ENCODE measurements at places on chromosomes 3 and 15.
A peak's percentile ranks its signal among the peaks of the same experiment; 100 is the strongest.

GRCh38 chr3:151962352-151962751 lies 88.9 kb downstream of the SUCNR1 start:
- DNase-seq = peak; percentile 31

DNA sequence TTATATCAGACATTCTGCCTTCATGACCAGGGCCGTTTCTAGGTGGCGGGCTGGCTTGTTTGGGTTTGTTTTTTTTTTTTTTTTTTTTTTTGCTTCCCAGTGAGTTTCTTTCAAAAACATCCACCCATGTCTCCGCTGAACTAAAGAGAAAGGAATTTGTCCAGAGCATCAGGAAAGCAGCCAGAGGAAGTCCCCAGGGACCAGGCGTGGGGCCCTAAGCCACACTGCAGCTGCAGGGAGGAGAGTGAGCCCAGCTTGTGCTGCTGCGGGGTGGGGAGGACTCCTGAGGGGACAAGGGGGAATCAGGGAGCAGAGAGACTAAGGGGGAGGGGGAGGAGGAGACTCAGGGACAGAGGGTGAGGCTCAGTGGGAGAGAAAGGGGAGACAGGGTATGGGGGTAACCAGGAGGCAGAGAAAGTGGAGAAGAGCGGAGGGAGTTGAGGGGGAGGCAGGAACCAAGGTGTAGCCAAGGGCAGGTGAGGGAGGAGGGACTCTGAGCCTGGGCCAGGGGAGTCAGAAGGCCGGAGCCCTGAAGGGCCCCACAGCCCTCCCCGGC lies 49.5 kb downstream of the CYP11A1 start:
- DNase-seq = peak; percentile 88

DNA sequence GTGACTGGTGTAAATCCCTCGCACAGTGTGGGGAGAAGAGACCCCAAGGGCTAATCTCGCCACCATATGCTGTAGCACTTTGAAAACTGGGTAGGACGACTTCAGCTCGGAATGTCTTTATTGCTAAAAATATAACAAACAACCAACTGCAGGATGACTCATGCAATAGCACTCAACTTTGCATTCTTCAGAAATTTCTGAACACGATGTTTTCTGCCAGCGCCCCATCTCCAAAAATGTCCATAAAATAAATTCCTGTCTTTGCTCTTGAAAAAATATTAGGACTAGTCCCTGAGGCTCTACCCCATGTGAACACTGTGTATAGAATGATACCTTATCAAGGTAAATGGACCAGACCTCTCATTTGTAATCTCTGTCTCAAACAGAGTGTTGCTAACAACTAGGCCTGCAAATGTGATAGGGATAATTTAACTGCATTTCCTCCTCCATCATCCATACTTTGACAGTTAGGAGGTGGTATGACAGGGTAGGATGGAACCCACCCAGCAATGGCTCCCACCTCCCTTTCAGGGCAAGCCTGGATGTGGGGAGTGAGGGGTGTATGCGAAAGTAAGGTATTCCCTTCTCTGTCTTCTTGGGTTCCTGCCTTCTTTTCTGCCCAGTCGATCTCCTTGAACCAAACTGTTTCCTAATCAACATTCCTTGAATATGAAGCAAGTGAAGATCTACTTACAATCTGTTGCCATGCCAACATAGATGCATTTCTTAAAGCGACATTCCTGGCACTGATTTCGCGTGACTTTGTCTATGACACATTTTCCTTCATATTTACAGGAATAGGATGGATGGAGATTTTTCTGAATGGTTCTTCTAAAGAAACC lies 201.1 kb downstream of the NR1D2 start:
- DNase-seq = peak; percentile 90

DNA sequence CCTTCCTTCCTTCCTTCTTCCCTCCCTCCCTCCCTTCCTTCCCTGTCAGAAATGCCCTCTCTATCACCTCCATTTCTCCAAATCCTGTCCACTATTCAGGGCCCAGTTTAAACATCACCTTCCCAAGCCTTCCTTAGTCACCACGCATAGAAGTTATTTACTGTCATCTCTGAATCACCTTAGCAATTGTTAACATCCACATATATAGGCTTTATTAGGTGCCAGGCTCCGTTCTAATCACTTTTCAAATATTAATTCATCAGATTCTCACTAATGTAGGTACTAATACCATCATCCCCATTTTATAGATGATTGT lies 1.1 kb upstream of the MAGEF1 start:
- no peak for DNase-seq

GRCh38 chr3:50447290-50447840 lies 56.1 kb downstream of the CACNA2D2 start:
- DNase-seq = no peak

DNA sequence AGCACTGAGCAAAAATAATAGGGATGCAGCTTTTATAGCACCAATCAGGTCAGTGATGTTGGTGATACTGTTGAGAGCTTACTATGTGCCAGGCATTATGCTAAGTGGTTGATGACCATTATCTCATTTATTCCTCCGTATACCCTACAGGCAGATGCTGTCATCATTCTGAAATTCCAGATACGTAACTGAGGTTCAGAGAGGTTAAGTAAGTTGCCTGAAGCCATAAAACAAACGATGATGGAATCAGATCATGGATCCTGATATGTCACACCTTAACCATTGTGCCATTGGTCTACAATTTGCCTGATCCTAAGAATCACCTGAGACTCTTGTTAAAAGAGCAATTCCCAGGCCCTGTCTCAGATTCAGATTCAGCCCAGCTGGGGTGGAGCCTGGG lies 49.5 kb downstream of the ST6GAL1 start:
- DNase-seq = no peak

DNA sequence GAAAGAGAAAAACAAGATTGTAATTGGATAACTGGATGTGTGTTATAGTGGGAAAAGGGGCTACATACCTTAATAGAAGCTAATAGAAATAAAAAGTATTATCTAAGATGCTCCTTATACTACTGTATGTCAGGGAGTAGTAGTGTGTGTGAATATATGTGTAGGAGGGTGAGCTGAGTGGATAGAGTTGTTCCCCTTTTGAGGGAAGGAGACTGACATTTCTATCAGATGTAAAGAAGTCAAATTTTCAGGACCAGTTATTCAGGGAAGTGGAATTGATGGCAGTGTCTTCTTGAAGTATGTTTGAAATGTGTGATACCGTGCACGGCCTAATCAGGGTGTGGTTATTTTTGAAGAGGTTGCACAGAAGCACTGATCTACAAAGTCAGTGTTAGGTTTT lies 49.1 kb downstream of the PCOLCE2 start:
- no peak for DNase-seq

- DNase-seq = peak; percentile 63
These were observed 198.0 kb upstream of the PFN2 start for GRCh38 chr3:150168698-150169097.

- DNase-seq = peak; percentile 45
These were observed 38.6 kb downstream of the EPHA3 start for GRCh38 chr3:89145995-89146394.

GRCh38 chr15:66580643-66581042 lies 14.8 kb upstream of the LCTL start:
- peak; percentile 42 for DNase-seq

DNA sequence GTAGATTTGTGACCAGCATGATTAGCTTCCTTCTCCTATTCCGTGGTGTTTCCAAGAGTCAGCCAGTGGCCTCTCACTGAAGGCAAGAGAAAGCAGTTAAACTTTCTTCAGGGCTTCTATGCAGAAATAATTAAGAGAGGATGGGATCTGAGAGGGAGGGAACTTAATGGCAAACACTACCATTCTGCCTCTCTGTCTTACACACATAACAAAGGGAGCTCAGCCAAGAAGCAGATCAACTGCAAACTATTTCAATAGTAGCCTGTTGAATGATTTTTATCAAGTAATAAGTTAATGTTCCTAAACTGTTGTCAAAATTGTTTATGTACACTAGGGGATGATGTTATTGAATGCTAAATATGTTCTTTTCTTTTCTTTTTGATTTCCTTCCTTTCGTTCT lies 11.8 kb downstream of the OXSR1 start:
- DNase-seq = no peak

- DNase-seq = peak; percentile 93
These were observed at the start of gene C3orf38 for GRCh38 chr3:88149509-88150362. C3orf38 (plus strand) TSS chr3:88149959; CDS start chr3:88150053, 94 bp downstream.

GRCh38 chr3:17742880-17743657 lies 638 bp upstream of the TBC1D5 start:
- DNase-seq = no peak

DNA sequence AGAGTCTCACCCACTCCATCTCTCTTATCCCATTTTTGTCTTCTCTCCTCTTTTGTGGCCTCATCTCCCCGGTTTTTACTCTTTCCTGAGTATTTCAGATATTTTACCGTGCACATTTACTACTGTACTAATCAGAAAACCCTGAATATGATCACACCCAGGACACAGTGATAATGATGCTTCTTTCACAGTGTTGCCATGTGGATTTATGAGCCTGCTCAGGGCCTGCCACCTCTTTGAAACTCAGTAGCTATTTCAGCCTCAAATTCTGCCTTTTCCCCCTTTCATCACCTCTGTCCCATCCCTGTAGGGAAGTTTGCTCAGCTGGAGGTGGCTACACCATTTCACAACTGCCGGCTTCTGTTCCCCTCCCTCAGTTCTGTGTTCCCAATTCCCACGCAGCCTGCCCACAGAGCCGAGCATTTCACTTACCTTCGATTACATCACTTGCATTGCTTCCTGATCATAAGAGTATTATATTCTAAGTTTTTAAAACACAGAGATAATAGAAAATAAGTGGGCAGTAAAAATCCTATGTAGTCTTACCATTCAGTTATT lies 33.2 kb downstream of the ARNT2 start:
- no peak for DNase-seq

- no peak for DNase-seq
These were observed 139.6 kb downstream of the GRM7 start for GRCh38 chr3:7000501-7000900.

Data from AG08395 (cell line).